ENCODE measurements at places on chromosomes 4 and X.

- DNase-seq = no peak
Measured at GRCh38 chrX:123175366-123176122, 8.5 kb upstream of the GRIA3 start.

DNA sequence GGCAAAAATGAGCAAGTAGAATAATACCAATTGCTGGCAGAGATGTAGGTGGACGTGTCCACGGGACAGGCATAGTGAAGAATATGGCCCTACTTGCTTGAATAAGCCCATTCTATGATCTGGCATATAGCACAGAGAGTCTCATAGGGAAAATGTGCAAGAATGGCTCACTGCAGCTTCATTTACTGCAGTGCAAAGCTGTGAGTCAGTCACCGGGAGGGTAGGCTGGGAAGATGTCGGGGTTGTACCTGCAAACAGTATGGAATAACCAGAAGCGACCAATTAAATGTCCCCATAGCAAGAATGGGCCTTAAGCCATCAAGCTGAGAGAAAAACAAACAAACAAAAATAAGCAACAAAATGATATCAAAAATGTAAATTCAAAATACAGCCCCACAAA is 74.3 kb downstream of the DHX15 start:
- DNase-seq = no peak

DNA sequence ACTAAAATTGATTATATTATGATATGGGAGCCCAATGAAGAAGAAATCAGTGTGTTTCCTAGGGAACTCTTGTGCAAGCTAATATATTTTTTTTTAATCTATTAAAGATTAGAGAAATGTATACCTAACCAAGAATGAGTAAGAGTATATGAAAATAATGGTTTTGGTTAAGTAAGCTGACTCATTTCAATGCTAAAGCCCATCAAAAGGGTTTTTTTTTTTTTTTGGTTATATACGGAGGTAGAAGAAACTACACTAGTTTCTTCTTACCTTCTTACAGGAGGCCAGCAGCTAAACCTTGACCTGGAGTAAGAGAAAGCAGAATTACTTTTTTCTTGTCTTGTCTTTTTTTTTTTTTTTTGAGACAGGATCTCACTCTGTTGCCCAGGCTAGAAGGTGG is 27.5 kb downstream of the RUFY3 start:
- no peak for DNase-seq

- DNase-seq = no peak
Measured at GRCh38 chr4:113744667-113745240, 16.8 kb downstream of the CAMK2D start.

- no peak for DNase-seq
Measured at GRCh38 chr4:25965629-25966028, 51.6 kb downstream of the SMIM20 start.

DNA sequence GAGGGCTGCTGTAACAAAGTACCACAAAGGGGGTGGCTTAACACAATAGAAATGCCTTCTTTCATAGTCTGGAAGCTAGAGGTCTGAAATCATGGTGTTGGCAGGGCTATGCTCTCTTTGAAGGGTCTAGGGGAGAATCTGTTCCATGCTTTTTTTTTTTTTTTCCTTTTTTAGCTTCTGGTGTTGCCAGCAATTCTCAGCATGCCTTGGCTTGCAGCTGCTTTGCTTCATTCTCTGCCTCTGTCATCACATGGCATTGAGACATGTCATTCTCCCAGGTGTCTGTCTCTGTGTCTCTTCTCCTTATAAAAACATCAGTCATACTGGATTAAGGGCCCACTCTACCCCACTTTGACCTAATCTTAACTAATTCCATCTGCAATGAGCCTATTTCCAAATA is 78.6 kb upstream of the BOD1L1 start:
- DNase-seq = no peak

DNA sequence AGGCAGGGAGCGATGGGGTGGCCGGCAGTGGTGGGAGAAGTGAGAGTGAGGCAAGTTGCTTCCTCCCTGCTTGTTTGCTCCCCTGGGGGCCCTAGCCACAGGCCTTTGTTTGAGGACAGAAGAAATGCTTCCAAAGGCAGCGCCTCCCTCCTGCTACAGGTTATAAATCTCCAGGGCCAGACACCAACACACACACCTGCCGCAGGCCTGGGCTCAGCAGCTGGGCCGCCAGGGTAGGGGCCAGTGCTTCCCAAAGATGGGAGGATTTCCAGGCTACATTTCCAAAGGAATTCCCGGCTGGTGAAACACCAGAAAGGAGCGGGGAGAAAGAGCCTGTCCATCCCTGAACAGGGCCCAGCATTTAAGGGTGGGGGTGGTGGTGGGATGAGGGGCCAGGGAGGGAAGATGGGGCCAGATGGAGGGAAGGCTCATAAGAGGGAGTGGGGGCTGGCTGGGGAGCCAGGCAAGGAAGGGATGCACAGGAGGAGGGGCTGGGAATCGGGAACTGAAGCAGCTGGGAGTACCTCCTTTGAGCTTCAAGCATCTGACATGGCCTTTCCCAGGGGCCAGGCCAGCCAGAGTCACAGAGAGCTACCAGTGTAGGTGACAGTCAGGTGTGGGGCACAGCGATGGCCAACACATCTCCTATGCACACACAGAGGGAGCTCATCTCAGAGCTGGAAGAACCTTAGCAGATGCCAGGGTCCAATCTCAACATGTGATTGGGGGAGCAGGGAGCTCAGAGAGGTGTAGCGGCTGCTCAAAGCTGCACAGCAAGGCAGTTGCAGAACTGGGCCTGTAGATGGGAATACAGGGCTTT is 143.9 kb downstream of the PJA1 start:
- DNase-seq = no peak

DNA sequence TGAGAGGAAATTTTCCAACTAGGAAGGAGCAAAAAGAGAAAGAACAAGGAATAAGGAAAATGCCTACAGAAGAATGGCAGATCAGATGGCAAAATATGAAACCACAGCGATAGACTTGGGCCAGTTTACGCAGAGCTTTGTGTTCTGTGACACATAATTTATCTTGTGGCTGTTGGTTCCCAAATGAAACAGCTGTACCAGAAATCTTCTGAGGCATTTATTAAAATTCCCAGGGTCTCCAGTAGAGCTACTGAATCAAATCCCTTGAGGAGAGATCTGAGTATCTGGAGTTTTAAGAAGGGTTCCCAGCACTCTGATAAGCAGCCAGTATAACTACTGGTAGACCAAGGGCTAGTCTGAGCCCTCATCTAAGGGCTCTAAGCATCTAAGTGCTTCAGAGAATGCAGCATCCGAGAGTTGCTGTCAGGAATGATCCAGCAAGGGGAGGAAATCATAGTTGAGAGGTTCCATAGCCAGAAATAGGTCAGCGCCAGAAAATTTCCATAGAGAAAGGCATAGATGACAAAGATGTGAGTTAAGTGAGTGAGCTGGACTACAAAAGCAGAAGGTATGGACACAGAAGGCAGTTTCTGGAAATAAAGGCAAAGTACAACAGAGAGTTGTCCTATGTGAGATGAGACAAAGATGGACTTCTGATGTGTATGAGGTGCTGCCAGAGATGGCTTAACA is 46.3 kb upstream of the FAM241A start:
- DNase-seq = no peak

Data from activated naive CD4-positive, alpha-beta T cell treated with Interleukin-2 at 50 U/mL for 16 hours (primary cell).